ENCODE measurements at places on chromosomes 4 and X. TPM values are rescaled to one million over a fixed set of nuclear protein-coding genes. Genes with fewer than 3 reads are reported as not detected.
A peak's percentile ranks its signal among the peaks of the same experiment; 100 is the strongest.

The SPANXA2 gene
- not detected for total RNA-seq

DNA sequence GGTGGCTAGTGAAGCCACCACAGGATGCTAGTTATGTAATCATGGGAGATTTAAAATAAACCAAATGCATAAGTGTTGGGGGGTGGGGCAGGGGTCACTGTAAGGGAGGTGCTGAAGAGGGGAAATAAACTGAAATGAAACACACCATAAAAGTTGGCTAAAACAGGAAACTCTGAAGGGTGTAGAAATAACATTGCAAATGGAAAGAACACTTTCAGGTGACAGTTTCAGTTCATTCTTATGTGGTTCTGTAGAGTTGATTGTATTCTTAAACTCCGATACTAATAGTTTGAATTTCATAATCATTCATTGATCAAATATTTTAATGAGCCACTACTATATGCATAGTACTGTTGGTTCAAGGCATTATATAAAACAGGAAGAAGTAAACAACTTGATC lies 80.1 kb downstream of the HDAC8 start:
- H3K36me3 ChIP-seq: no peaks in the 10 kb centered on the region
- no peaks in the 10 kb centered on the region for H3K4me1 ChIP-seq
- H3K27ac ChIP-seq: no peak overlapping the region
- H3K4me3 ChIP-seq: no peak overlapping the region

DNA sequence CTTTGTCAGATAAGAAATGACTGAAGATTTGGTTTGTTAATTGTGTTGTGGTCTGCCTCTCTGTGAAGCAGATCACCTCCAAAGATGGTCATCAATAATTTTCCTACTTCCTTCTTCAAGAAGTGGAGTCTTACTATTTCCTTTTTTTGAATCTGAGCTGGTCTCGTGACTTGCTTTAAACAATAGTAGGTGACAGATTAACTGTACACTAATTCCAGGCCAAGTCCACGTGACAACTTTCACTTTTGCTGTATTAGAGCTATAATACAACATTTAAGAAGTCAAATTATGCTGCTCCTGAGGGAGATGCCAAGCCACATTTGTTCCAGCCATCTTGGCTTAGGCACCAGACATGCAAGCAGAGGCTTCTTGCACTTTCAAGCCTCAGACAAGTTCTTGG lies 393.8 kb upstream of the GRID2 start:
- no peak overlapping the region for H3K4me3 ChIP-seq
- H3K27me3 ChIP-seq: no peaks in the 10 kb centered on the region
- no peaks in the 10 kb centered on the region for H3K4me1 ChIP-seq
- no peaks in the 10 kb centered on the region for H3K36me3 ChIP-seq

DNA sequence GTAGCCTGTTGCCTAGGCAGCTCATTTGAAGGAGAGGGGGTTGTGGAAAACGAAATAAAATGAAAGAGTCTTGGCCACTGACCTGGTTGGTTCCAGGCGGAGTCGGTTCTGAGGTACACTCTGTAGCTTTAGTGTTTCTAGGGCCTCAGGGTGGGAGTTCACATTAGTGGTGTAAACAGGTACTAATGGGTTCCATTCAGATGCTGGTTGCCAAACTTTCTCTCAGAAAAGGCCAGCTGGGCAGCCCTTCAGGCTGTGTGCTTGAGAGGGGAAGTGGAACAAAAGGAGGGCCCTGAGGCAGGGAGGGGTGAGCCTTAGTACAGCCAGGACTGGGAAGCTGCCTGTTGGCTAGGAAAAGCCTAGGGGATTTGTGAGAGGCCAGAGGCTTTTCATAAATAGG lies 24.8 kb downstream of the NHSL2 start:
- DNase-seq: no peak
- no peaks in the 10 kb centered on the region for H3K4me1 ChIP-seq
- H3K36me3 ChIP-seq: no peaks in the 10 kb centered on the region
- H3K4me3 ChIP-seq: no peak overlapping the region
- H3K27me3 ChIP-seq: no peaks in the 10 kb centered on the region

- H3K36me3 ChIP-seq: no peaks in the 10 kb centered on the region
- H3K4me1 ChIP-seq: peaks cover under 1% of the 10 kb centered on the region
- no peak overlapping the region for H3K27ac ChIP-seq
- no peak for DNase-seq
- no peak overlapping the region for H3K4me3 ChIP-seq
These were observed 1.2 kb upstream of the CHIC1 start for GRCh38 chrX:73561801-73562200.

DNA sequence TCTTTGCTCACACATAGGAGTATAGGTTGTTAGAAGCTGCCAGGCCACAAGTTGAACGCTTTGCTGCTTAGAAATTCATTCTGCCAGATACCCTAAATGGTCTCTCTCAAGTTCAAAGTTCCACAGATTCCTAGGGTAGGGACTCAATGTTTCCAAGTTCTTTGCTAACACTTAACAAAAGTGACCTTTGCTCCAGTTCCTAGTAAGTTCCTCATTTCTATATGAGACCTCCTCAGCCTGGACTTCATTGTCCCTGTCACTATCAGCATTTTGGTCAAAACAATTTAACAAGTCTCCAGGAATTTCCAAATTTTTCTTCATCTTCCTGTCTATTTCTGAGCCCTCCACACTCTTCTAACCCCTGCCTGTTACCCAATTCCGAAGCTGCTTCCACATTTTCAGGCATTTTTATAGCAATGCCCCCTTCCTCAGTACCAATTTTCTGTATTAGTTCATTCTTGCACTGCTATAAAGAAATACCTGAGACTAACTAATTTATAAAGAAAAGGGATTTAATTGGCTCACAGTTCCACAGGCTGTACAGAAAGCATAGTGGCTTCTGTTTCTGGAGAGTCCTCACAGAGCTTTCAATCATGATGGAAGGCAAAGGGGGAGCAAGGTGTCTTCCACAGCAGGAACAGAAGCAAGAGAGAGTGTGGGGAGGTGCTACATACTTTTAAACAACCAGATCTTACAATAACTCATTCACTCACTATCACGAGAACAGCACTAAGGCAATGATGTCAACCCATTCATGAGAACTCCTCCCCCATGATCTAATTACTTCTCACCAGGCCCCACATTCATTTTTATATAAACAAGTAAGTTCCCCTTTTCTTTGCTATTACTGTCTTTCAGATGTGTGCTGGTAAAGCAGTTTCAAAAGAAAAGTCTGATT lies 11.5 kb upstream of the TLR1 start:
- no peaks in the 10 kb centered on the region for H3K4me1 ChIP-seq
- no peak overlapping the region for H3K4me3 ChIP-seq
- H3K27ac ChIP-seq: no peak overlapping the region
- DNase-seq: no peak

The ZCCHC12 gene
- 5.0 TPM for total RNA-seq

DNA sequence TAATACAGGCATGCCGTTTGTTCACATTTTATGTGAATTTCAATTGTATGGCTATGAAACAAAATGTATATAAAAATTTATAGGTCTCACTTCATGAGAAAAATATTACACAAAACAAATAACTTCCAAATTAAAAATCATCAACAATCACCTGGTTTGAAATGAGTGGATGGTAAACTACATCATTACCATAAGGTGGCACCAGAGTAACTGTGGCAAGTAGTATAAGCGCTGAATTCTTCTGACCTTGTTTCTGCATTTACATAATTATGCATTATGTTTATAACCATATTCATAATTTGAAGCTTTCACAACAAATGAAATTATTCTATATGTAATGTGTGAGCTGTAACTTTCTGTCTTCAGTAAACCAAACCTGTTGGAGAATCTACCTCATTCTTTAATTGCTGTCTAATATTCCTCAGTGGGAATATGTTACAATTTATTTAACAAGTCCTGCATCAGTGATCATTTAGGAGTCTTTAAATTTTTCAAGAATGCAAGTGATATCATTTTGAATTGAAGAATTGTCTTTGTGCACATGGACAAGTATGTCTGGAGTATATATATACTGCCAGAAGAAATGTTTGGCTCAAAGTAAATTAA lies 55.2 kb downstream of the MMRN1 start:
- DNase-seq: peak; percentile 4
- no peak overlapping the region for H3K4me3 ChIP-seq
- no peaks in the 10 kb centered on the region for H3K36me3 ChIP-seq

DNA sequence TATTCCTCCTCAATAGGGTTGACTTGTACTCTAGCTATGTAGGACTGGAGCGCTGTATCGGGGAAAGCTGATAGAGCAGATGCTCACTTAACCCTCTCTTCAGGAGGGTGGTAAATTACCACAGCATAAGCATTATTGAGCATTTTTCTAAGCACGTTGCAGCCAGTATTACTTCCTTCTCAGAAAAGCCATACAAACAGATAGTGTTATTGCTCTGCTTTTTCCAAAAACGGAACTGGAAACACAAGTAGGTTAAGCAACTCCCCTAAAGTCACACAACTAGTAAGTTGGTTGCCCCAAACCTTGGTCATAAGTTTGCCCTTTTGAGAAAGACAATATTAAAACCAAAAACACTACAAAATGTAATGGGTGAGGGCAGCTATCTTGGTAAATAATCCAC lies 73.9 kb downstream of the REELD1 start:
- no peaks in the 10 kb centered on the region for H3K36me3 ChIP-seq
- no peaks in the 10 kb centered on the region for H3K27me3 ChIP-seq
- H3K4me1 ChIP-seq: no peaks in the 10 kb centered on the region

DNA sequence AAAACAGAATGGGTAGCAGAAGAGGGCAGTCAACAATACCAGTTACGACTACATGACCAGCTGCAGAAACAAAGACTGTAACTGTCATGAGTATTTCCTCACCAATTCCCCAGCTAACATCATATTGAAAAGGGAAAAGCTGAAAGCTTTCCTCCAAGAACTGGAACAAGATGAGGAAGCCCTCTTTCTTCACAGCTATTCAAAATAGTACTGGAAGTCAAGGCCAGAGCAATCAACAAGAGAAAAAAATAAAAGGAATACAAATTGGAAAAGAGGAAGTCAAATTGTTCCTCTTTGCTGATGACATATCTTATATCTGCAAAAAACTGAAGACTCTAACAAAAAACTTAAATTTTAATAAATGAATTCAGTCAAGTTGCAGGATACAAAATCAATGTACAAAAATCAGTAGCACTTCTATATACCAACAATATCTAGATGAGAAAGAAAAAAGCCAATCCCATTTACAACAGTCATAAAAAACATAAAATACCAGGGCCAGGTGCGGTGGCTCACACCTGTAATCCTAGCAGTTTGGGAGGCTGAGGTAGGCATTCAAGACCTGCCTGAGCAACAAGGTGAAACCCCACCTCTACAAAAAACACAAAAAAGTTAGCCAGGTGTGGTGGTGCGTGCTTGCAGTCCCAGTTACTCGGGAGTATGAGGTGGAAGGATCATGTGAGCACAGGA lies 125.4 kb downstream of the ATP8A1 start:
- no peak for DNase-seq
- no peaks in the 10 kb centered on the region for H3K4me1 ChIP-seq
- no peaks in the 10 kb centered on the region for H3K27me3 ChIP-seq
- no peak overlapping the region for H3K27ac ChIP-seq
